ENCODE measurements at places on chromosomes 2 and 18. TPM values are rescaled to one million over a fixed set of nuclear protein-coding genes. Genes with fewer than 3 reads are reported as not detected.

DNA sequence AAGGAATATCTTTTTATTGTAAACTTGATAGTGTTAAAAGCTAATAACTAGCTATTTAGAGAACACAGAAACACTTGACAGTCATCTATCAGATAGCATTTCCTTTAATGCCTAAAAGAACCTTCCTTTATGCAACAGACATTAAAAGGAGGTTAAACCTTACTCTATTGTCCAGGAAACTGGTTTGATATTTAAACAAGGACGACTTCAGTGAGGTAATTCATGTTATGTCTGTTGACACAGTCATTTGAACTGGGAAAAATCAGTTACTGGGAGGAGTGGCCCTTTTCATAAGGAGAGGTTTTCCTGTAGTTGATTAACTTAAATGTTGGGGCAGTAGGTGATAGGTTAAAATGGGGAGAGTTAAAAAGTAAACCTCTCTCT lies 6.7 kb downstream of the TGIF1 start:
- DNase-seq, result no peak

DNA sequence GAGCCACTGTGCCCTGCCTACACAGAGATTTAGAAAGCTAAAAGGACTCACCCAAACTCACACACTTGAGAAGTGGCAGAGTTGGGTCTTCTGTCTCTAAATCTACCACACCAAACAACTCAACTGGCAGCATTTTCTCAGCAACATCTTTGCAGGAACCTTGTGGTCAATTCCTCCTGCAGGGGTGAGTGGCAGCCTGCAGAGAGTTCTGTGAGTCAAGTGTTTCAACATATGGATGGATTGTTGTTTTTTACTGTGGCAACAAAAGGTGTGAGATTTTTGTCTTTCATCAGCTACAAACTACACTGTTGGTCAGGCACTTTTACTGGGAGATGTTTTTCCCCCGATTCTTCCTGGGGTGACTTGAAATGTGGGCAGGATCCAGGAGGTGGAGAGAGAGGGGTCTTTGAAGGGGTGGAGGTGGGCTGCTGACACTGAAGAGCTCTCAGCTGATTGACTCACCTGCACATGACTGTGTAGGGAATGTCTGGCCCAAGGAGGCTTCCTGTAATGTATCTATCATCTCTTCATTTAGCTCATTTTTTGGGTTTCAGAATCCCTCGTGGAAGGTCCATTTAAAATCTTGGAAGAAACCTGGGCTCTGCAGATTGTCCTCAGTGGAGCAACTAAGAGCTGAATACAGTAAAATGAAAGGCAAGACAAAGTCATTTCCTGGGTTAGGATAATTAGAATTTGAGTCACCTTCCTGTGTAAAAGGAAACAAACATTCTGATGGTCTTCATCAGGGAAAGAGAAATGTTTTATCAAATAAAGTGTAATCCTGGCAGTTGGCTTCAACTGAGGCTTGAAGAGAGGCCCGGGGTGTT lies 98.6 kb downstream of the MSH2 start:
- no peak for DNase-seq

GRCh38 chr2:104701411-104701911 lies 152.5 kb upstream of the POU3F3 start:
- no peak for DNase-seq

DNA sequence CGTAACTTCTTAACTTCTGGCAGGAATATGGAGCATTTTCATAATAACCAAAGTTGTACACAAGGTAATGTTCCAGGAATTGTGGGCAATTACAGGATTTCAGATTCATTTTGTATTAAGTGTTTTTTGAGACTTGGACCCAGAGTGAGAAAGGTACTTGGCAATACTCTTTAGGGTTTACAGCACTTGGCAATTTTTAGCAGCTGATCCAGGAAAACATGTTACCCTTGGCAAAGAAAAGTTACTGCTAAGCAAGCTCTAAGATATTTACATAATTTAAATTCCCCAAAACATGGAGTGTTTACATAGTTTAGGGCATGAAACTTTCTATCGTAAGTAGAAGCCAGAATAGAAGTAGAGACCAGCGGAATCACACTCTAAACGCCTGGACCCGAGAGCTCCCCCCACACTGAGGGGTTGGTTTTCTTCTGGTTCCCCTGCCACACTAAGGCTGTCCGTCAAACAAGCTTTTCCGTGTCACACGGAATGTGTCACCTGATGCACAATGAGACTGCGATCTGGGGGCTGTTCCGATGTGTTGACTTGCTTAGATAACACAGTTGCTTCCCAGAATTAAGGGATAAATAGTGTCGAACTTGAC lies 177.1 kb downstream of the PTGR3 start:
- no peak for DNase-seq

GRCh38 chr2:196229013-196229412 lies 57.6 kb upstream of the STK17B start:
- no peak for DNase-seq

- DNase-seq, result no peak
Observed at GRCh38 chr2:221731432-221732145, 159.5 kb upstream of the EPHA4 start.

- DNase-seq, result no peak
Observed at GRCh38 chr2:180604077-180604476, 376.3 kb upstream of the UBE2E3 start.

GRCh38 chr2:215577356-215577755 lies 141.5 kb upstream of the FN1 start:
- DNase-seq, result no peak

- no peak for DNase-seq
Observed at GRCh38 chr18:79356435-79356834, 39.3 kb upstream of the NFATC1 start.

DNA sequence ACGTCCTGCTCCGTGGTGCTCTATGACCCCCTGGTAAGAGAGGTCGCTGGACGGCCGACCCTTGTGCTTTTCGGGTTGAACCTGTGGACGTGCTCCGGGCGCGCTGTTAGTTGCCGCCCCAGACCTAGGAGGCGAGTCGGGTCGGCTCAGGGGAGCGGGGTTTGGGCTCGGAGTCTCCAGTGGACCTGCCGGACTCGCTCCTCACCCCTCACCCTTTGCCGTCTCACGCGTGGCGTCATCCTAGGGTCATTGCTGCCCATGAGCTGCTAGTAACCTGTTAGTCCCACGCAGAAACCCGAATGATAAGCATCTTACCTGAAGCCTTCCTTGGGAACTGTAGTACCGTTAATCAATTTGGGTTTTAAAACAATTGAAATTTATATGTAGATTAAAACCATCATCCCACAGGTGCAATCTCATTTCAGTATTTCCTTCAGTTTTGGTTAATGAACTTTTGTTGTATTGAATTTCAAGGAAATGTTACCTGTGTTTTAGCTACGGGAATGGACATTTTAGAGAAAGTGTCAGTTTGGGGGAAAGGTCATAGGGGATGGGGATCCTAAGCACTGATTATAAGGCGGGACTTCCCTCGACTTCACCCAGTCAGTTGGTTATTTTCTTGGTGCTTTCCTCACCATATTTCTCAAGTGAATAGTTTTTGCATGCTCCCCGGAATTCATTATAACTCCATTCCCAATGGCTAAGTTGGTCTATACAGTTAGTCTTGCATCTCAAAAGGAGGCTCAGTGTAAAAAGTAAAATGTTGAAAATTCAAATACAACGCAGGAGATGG lies 536 bp downstream of the ELP2 start:
- no peak for DNase-seq

DNA sequence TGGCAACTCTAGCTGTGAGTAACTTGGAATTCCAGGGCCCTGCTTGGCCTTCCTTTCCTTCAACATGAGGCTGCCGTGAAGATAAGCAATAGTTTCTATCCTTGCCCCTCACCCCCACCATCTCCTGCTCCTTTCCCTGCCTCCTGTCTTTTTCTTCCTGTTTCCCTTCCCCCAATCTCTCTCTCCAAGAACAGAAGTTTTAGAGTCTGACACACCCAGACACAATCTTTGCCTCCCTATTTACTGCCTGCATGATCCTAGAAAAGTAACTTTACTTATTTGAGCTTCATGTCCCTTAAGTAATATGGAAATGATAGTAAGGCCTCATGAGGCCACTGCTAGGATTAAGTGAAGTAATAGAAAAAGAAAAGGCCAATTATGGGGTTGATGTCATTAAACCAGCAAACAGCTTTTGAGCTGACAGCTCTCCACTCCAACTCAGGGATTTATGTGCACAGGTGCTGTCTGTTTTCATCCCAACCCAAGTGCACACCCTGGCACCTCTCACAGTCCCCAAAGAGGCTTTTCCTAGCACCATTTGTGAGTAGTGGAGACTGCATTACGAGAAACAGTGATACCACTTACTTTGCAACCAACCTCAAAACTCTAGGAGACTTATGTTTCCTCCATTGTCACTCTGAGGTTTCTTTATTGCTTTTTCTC lies 123.7 kb upstream of the SIX3 start:
- no peak for DNase-seq

- DNase-seq, result no peak
Observed at GRCh38 chr2:177669625-177670330, 277.2 kb downstream of the AGPS start.

- DNase-seq, result no peak
Observed at GRCh38 chr2:215015421-215015820, 123.0 kb downstream of the ABCA12 start.

- no peak for DNase-seq
Observed at GRCh38 chr18:55353806-55354205, 234.2 kb downstream of the TCF4 start.

DNA sequence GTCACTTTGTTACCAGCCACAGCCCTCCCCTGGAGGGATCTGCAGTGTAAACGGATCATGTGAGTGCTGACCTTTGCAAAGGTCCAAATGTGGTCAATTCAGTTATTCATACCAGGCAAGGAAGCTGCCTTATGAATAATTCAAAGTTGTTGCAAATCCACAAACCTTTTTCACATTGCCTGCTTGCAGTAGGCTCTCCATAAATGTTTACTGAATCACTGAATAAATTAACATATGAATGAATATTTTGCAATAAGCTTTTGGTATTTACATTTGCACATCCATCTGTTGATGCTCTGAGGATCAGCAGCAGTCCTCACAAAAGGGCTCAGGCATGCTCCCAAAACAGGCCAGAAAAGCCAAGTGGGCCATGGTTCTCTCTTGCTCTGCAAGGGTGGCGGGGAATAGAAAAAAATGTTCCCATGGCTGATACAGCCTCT lies 156.8 kb downstream of the VAPA start:
- DNase-seq, result no peak

DNA sequence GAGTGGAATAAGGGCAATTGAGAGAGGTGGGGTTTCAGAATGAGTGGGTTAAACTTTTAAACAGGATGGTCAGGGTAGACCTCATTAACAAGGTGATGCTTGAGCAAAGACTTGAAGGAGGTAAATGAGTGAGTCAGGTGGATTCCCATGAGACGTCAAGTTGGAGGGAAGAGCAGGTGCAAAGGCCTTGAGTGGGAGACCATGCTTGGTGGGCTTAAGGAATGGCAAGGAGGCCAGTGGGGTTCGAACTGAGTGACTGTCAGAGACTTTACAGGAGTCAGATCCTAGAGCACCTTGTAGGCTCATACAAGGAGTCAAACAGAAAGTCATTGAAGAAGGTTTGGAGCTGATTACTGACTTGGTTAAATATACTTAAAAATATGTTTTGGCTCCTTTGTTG lies 284.1 kb downstream of the CYRIA start:
- DNase-seq, result no peak

GRCh38 chr2:69279211-69279610 lies 107.8 kb downstream of the GFPT1 start:
- no peak for DNase-seq

- no peak for DNase-seq
Observed at GRCh38 chr2:134144081-134144596, 109.7 kb upstream of the MGAT5 start.

GRCh38 chr18:79199691-79200374 lies 130.6 kb downstream of the ATP9B start:
- DNase-seq, result no peak

DNA sequence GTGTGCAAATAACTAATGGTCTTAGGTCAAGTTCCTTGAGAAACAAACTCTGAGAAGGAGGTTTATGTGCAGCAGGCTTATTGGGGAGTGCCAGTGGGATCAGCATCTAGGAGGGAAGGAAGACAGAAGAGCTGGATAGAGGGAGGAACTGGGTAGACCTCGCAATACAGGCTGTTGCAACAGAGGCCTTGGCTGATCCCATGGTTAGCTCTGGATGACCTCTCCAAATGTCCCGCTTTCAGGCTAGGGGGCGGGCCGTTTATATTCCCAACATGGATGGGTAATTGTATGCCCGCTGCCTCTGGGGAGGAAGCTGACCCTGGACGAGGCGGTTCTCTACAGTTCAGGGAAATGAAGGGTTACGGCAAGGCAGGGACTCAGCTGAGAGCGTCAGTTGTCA lies 14.7 kb upstream of the CAPN13 start:
- DNase-seq, result no peak

DNA sequence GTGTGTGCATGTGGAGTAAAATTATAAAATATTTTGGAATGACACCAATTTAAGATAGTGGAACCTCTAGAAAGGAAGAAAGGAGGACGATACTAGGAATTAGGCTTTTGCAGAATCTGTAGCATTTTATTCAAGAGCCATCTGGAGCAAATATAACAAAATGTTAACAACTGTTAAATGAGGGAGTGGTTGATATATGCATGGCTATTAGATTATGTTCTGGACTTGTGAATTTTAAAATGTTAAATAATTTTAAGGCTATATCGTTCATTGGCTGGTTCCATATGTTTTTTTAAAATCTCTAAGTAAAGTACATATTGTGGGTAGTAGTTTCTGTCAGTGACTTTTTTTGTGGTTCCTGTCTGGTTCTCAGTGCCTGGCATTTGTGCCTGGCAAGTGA lies 123.2 kb downstream of the PKP4 start:
- no peak for DNase-seq

GRCh38 chr2:173048897-173049661 lies 26.6 kb upstream of the MAP3K20 start:
- no peak for DNase-seq

DNA sequence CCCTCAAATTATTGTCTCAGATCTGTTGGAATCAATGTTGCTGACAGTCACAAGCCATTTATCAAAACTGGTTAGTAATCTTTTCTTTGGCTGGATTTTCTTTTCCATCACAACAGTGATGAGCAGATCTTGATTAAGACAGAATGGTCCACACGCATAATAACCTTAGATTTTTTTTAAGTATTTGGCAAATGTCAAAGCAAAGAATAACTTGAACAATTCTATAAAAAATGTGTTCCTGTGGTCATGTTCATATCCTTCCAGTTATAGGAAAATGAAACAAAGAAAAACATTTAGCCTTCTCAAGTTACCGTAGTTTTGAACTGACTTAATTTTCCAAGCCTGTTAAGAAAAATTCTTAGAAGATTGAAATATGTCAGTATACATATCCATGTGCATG lies 659.9 kb upstream of the ID2 start:
- DNase-seq, result no peak

The HOXD12 gene
- total RNA-seq, result not detected

The CFC1 gene
- 25.5 TPM for total RNA-seq

The TDRD15 gene
- total RNA-seq, result not detected

The FLACC1 gene
- 0.48 TPM for total RNA-seq

The CLEC4F gene
- not detected for total RNA-seq

The ASPRV1 gene
- total RNA-seq, result 0.67 TPM

The DNAJC5G gene
- total RNA-seq, result not detected

The STON1 gene
- 15.7 TPM for total RNA-seq

The NTSR2 gene
- not detected for total RNA-seq

All from type B pancreatic cell (in vitro differentiated cells).